ENCODE measurements at places on chromosomes 3 and 15.

- H3K27me3 ChIP-seq, result no peaks in the 10 kb centered on the region
- no peaks in the 10 kb centered on the region for H3K36me3 ChIP-seq
- no peak overlapping the region for H3K4me3 ChIP-seq
Observed at GRCh38 chr3:22012471-22012870, 261.5 kb upstream of the ZNF385D start.

- DNase-seq, result no peak
- H3K27me3 ChIP-seq, result no peaks in the 10 kb centered on the region
- no peak overlapping the region for H3K4me3 ChIP-seq
Observed at GRCh38 chr3:195821403-195822130, 9.8 kb upstream of the MUC4 start.

DNA sequence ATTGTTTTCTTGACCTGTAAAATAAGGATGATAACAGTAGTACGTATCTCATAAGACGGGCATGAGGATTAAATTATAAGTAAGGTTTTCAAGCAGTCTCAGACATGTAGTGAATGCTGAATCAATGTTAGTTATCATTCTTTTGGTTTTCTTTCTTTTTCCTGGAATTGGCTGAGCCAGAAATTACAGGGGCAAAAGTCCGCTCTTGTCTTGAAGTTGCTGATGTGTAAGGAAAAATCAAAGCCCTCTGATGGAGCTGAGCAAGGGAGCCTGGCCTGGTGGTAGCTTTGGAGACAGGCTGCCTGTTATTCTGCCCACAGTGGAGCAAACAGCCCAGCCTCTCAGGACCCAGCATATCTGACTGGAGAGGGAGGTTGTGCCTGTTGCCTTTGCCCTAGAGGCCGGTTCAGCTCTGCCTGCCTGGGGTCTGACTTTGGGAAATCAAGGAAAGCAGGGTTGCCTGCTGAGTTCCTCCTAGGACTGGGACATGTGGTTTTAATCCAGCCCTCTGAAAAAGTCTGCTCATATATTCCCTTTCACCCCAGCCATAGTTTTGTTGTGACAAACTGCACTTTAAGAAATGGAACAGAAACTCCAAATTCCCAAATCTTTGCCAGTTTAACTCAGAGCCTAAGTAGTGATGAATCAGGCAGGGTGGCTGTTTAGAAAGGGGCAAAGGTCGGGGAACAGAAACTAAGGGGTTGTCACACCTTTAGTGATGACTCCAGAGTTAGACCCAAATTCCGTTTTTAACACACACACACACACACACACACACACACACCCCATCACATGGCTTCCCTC, 40.1 kb downstream of the GASK1A start:
- no peaks in the 10 kb centered on the region for H3K27me3 ChIP-seq
- H3K4me3 ChIP-seq, result no peak overlapping the region
- H3K27ac ChIP-seq, result no peak overlapping the region
- no peaks in the 10 kb centered on the region for H3K4me1 ChIP-seq

DNA sequence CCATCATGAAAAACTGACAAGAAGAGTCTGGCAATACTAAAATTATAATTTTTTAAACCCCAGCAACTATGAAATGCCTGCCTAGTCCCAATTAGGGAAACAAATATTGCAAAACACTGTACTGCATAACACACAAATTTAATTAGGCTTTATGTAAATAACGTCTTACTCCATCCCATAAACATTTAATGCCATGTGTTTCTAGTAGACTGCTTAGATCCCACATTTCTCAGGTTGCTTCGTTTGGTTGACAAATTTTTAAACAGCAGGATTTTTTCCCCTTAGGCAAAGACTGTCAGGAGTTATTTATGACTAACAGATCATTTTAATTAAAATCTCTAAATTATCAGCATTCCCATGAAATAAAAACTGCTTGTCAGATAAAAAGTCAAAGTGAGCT, 29.9 kb downstream of the EIF2AK4 start:
- DNase-seq, result no peak
- peaks cover 57% of the 10 kb centered on the region for H3K36me3 ChIP-seq
- H3K27me3 ChIP-seq, result no peaks in the 10 kb centered on the region
- no peak overlapping the region for H3K27ac ChIP-seq

- H3K36me3 ChIP-seq, result no peaks in the 10 kb centered on the region
- DNase-seq, result peak; percentile 59
- no peak overlapping the region for H3K4me3 ChIP-seq
- peaks cover 22% of the 10 kb centered on the region for H3K4me1 ChIP-seq
- H3K27me3 ChIP-seq, result no peaks in the 10 kb centered on the region
Observed at GRCh38 chr3:63931290-63931689, 19.1 kb upstream of the SCAANT1 start.

GRCh38 chr15:38201714-38202113, 50.9 kb upstream of the SPRED1 start:
- H3K4me1 ChIP-seq, result no peaks in the 10 kb centered on the region
- no peak for DNase-seq
- no peaks in the 10 kb centered on the region for H3K27me3 ChIP-seq
- H3K27ac ChIP-seq, result no peak overlapping the region
- H3K36me3 ChIP-seq, result no peaks in the 10 kb centered on the region

- DNase-seq, result peak; percentile 45
- no peaks in the 10 kb centered on the region for H3K36me3 ChIP-seq
- no peak overlapping the region for H3K27ac ChIP-seq
- H3K4me1 ChIP-seq, result no peaks in the 10 kb centered on the region
- no peaks in the 10 kb centered on the region for H3K27me3 ChIP-seq
Observed at GRCh38 chr3:13192471-13193213, 119.4 kb upstream of the IQSEC1 start.

Data from GM23338 (cell line).